Glomerular endothelial cell (primary cell): ENCODE measurements at places on chromosomes 3 and 15. TPM values are rescaled to one million over a fixed set of nuclear protein-coding genes. Genes with fewer than 3 reads are reported as not detected.

SMCO1 gene
- not detected in 2 replicates for total RNA-seq

ZNF620 gene
- total RNA-seq = 2.7 and 4.0 TPM in 2 replicates

PYGO1 gene
- 2.2 and 4.7 TPM in 2 replicates for total RNA-seq

TMCO5A gene
- not detected in 2 replicates for total RNA-seq

SPATA12 gene
- total RNA-seq = 0.15 and 0.18 TPM in 2 replicates

TLR9 gene
- total RNA-seq = not detected in 2 replicates

C3orf20 gene
- not detected in 2 replicates for total RNA-seq

ZIC4 gene
- total RNA-seq = not detected in 2 replicates

DNAH12 gene
- total RNA-seq = 0.12 and 0.92 TPM in 2 replicates

SLC22A14 gene
- total RNA-seq = 0.18 TPM in 1 of 2 replicates, not detected in the other

TEX55 gene
- total RNA-seq = not detected in 2 replicates

OR5K2 gene
- not detected in 2 replicates for total RNA-seq

USP50 gene
- not detected in 2 replicates for total RNA-seq

ATP8B4 gene
- total RNA-seq = not detected in 2 replicates

ITPKA gene
- total RNA-seq = 2.1 and 5.0 TPM in 2 replicates

IL17RB gene
- total RNA-seq = not detected in 2 replicates

MUC4 gene
- 0.12 TPM in 1 of 2 replicates, not detected in the other for total RNA-seq

SERINC4 gene
- not detected in 2 replicates for total RNA-seq

SAXO2 gene
- not detected in 2 replicates for total RNA-seq

GP5 gene
- total RNA-seq = 0.29 TPM in 1 of 2 replicates, not detected in the other

CA12 gene
- 4.9 and 5.5 TPM in 2 replicates for total RNA-seq

FOXB1 gene
- total RNA-seq = not detected in 2 replicates

STX19 gene
- total RNA-seq = not detected in 2 replicates

AADACL2 gene
- total RNA-seq = not detected in 2 replicates

KIF15 gene
- total RNA-seq = 0.92 and 3.7 TPM in 2 replicates

IMPG2 gene
- total RNA-seq = 0.34 and 0.99 TPM in 2 replicates

NAA80 gene
- total RNA-seq = 11.8 and 14.0 TPM in 2 replicates

GOLGA6B gene
- total RNA-seq = not detected in 2 replicates

ACP3 gene
- not detected in 2 replicates for total RNA-seq

PPP2R3A gene
- 12.8 and 15.9 TPM in 2 replicates for total RNA-seq

KLHL40 gene
- not detected in 2 replicates for total RNA-seq

ACAD11 gene
- 13.2 and 19.8 TPM in 2 replicates for total RNA-seq

PLCH1 gene
- total RNA-seq = 1.2 TPM in 1 of 2 replicates, not detected in the other
